Stimulated activated CD4-positive, alpha-beta T cell treated with anti-CD3 and anti-CD28 coated beads, Interleukin-12 subunit alpha, Interleukin-12 subunit beta, amount 100 ng/mL, for 24 hours (primary cell): ENCODE measurements at places on chromosomes 12 and 14.

DNA sequence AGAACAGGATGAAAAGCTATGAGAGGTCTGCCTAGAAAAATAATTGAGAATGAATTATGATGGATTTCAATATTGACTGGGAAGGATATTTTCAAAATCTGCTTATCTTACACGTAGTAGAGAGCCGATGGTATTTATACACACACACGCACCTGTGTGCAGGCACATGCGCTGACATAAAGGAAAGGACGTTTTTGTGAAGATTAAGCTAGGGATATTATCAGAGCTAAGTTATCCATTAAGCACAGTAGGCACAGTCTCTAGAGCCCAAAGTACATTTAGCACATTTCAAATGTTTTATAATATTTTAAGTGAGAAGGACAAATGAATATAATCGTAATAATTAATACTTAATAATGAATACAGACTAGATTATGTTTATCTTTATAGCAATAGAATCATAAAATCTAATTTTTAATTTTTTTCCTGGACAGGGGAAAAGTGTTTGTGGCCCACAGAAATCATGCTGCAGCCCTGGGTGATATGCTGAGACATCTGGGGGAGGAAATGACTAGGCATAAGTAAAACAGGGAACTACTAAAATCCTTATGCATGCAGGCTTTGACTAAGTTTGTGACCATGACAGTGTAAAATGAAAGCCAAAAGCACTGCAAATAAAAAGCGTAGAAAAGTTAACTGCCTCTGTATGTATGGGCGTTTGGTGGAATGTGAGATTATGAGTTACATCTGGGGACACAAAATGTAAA, 146.1 kb downstream of the KITLG start:
- no peak for DNase-seq

DNA sequence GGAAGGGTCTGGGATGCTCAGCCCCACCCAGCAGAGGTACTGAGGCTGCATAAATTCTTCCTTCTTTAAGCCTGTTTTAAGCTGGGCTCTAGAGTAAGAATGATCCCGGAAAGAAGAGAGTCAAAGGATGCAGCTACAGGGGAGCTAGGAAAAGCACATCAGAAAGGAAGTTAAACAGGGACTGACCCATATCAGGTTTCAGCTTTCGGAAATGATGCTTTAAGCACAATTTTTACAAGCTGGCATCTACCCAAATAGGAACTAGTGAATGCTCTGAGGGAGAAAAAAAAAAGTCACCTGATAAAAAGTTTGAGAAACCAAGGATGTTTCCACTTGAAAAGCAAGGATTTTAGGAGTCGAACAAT, 22.0 kb downstream of the TSPAN8 start:
- DNase-seq = no peak

GRCh38 chr14:74483321-74483720, 9.8 kb downstream of the NPC2 start:
- DNase-seq = no peak

- DNase-seq = no peak
Observed at GRCh38 chr12:49659753-49660152, 36.4 kb downstream of the PRPF40B start.

GRCh38 chr12:127893895-127894609, 372.9 kb upstream of the TMEM132C start:
- DNase-seq = no peak

- no peak for DNase-seq
Observed at GRCh38 chr14:39014460-39014859, 88.6 kb downstream of the SEC23A start.

DNA sequence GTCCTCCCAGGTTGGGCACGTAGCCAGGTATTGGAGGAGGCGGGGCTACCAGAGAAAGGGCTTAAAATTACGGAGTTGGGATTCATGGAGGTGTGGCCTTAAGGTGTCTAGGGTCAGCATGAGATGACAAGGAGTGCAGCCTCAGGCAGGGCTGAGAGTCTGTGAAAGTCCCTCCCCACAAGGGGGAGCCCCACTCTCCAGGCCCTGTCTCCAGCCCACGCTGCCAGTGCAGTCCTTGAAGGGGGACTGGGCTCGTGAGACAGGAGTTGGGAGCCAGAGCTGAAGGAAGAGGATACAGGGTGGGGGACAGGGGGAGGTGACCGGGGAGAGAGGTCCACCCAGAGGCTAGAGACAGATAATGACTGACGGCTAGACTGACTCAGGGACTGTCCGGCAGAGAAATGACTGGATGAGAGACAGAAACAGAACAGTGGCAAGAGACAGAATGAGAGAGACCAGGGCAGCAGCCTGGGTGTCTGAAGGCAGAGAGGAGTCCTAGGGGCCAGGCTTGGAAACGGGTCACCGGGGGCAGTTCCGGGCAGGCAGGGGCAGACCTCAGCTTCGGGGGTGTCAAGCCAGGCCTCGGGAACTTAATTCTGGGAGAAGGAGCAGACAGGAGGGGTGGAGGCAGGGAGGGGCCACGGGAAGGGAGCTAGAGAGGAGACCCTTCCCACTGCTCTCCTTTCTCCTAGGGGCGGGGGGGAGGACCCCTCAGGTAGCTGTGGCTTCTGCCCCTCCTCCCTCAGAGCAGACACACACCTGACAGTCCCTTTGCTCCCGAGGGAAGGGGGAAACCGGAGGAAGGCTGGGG, 970 bp downstream of the CDH24 start:
- DNase-seq = no peak

DNA sequence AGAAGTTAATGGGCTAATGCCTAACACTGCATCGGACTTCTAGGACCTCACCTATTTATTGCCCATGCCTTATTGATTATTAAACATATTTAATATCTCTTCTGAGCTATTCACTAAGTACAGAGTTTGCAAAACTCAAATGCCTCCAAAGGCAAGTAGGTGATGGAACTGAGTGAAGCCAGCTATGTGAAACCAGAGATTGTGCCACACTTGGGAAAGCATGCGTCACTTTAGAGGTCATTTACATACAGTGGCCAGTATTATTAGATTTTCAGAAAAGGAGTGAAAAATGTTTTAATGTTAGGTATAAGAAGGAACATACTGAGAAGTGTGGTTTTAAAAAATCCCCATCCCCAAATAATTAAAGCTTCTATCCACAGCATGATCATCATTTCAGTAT, 27.7 kb downstream of the PDE6H start:
- DNase-seq = no peak

GRCh38 chr12:101933866-101934514, 56.6 kb downstream of the DRAM1 start:
- no peak for DNase-seq

DNA sequence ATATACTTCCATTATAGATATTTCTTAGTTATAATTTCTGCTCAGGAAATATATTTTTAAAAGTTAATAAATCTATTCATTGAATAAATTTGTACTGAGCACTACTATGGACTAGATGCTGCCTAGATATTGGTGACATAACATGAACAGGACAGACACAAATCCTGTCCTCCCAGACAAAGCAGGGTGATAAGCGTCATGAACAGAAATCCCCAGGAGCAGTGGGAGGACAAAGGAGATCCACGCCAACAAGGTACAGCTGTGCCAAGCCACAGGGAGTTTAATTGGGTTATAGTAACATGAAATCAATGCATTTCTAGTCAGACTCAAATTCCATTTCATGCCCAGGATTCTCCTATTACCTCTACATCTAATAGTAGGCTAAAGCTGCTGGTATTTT, 171.8 kb upstream of the CPNE8 start:
- no peak for DNase-seq

DNA sequence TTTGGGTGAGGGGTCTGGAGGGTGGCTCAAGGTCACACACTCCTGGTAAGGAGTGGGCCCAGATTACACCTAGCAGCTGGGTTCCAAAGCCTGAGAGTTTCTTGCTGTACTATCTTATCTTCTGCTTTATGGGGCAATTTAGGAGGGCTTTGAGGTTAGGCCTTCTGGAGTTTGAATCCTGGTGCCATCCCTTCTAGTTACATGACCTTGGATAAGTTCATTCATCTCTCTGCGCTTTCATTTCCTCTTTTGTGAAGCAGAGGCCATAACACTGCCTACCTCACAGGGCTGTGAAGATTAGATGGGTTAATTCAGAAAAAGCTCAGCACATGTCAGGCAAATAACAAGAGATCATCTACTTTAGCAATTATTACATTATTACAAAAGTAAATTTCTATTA, 7.4 kb upstream of the KRT77 start:
- DNase-seq = no peak

GRCh38 chr14:54087376-54087775, 130.8 kb upstream of the BMP4 start:
- DNase-seq = no peak

- DNase-seq = no peak
Observed at GRCh38 chr12:51686727-51687126, 95.7 kb downstream of the SCN8A start.

GRCh38 chr14:60757567-60758002, 23.0 kb downstream of the MNAT1 start:
- DNase-seq = no peak

DNA sequence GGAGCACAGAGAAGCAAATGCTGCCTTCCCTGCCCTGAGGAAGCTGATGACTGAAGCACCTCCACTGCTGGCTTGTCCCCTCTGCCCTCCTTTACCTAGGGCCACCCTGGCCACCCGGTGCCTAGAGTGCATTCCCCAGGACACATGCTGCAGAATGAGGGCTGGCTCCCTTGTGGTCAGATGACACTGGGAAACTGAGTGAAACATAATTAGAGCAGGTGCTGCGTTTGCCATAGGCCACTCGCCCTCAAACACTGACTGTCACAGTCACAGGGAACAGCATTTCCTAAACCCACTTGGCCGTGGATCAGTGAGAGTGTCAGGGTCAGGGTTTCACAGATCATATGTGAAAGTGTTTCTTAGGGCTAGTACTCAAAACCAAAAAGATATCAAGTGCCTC, 16.0 kb downstream of the TCHP start:
- DNase-seq = no peak

GRCh38 chr14:105890474-105891220, 364.3 kb downstream of the TMEM121 start:
- DNase-seq = no peak

- DNase-seq = no peak
Observed at GRCh38 chr12:78430551-78430950, 434.0 kb upstream of the SYT1 start.

- no peak for DNase-seq
Observed at GRCh38 chr14:55976655-55977054, 141.6 kb upstream of the PELI2 start.

- no peak for DNase-seq
Observed at GRCh38 chr14:30017370-30017993, 89.8 kb upstream of the PRKD1 start.

DNA sequence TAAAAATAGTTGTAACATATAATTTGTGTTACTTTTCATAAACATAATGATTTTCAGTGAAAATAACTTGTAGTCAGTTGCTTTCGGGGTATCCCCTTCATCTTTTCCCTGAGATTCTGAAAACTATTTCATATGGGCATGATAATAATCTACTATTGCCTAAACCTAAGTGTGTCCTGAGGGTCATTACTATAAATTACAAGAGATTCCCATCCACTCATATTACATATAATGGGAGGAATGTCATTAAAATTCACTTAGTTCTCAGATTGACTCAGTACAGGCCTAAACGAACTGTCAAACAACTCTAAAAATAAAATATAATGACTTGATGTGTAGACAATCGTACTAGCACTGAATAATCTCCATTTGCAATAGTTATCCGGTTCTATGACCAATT, 72.7 kb downstream of the PTPRR start:
- DNase-seq = no peak

- no peak for DNase-seq
Observed at GRCh38 chr12:69003991-69004390, 71.0 kb upstream of the CPM start.

DNA sequence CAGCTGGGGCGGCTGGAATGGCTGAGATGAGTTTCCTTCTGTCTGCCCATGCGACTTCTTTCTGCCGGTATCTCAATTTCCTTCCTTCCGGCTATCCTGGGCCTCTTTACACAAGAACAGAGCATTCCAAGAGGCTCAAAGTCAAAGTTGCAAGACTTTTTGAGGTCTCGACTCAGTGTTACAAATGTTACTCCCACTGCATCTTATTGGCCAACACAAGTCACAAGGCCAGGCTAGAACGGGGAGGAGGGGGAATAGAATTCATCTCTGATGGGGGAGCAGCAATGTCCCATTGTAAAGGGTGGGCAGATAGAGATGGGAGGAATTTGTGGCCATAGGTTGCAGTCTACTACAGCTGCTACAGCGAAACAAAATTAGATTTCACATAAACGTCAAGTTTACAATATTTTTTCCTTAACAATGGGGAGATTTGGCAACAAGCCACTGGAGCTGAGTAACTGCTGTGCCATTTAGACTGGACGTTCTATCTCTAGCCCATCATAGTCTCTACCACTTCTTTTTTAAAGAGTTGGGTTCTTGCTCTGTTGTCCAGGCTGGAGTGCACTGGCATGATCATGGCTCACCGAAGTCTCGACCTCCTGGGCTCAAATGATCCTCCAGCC, 9.5 kb upstream of the NYNRIN start:
- no peak for DNase-seq

- DNase-seq = no peak
Observed at GRCh38 chr14:61003571-61003970, 22.5 kb downstream of the SLC38A6 start.

DNA sequence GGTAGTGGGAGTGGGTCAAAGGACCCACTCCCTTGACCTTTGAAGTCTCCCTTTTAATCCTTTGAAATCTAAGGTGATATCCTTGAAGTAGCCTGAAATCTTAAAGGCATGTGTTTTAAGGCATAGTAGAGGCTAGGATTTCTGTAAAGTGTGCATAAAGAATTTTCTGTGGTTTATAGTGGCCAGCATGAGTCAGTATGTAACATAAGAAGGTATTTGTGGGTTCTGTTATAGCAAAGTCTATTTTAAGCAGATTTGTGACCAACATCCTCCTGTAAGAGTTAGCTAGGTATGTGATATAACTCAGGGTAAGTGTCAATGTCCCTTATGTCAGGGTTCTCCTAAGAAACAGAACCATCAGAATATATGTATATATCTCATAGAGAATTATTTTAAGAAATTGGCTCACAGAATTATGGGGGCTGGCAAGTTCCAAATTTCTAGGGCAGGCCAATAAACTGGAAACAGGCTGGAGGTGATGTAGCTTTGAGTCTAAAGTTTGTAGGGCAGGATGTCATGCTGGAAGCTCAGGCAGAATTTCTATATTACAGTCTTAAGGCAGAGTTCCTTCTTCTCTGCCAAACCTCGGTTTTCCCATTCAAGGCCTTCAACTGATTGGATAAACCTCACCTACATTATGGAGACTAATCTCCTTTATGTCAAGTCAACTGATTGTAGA, 18.7 kb upstream of the EPYC start:
- DNase-seq = no peak

- DNase-seq = no peak
Observed at GRCh38 chr12:120537856-120538220, 3.7 kb downstream of the RNF10 start.
